ENCODE measurements at places on chromosomes 11 and 22. TPM values are rescaled to one million over a fixed set of nuclear protein-coding genes. Genes with fewer than 3 reads are reported as not detected.

Gene OR6T1
- not detected for total RNA-seq

Gene IL17REL
- 0.07 TPM for total RNA-seq

Gene ANGPTL5
- total RNA-seq = not detected

Gene CARNS1
- 0.07 TPM for total RNA-seq

Gene NDUFC2
- total RNA-seq = 236 TPM

Gene EMID1
- total RNA-seq = 9.0 TPM

Gene TP53AIP1
- total RNA-seq = not detected

Gene RIBC2
- 8.7 TPM for total RNA-seq

Gene HSPB2
- not detected for total RNA-seq

Gene NPAT
- total RNA-seq = 17.1 TPM

Gene SLC39A13
- total RNA-seq = 34.5 TPM

Gene KRTAP5-8
- not detected for total RNA-seq

Gene ASCL3
- total RNA-seq = not detected

Gene KCNQ1
- 0.86 TPM for total RNA-seq

Gene ESRRA
- total RNA-seq = 33.8 TPM

Gene FJX1
- 28.2 TPM for total RNA-seq

Gene ANO5
- total RNA-seq = 3.4 TPM

Gene AQP11
- 2.1 TPM for total RNA-seq

Gene MAPK8IP1
- 38.7 TPM for total RNA-seq

Gene HOATZ
- total RNA-seq = not detected

Gene GSTT2
- not detected for total RNA-seq

Gene SCN4B
- 2.0 TPM for total RNA-seq

Gene MYO18B
- not detected for total RNA-seq

Gene KRTAP5-11
- total RNA-seq = not detected

Gene NDUFS8
- 155 TPM for total RNA-seq

Gene TMEM121B
- total RNA-seq = 12.2 TPM

Gene IFITM10
- total RNA-seq = not detected

Gene DGCR6
- total RNA-seq = 4.9 TPM

Gene MS4A7
- total RNA-seq = not detected

Gene MUC15
- total RNA-seq = not detected
